Activated naive CD4-positive, alpha-beta T cell treated with Interleukin-2 at 50 U/mL for 16 hours (primary cell): ENCODE measurements at places on chromosomes 5 and 9.
A peak's percentile ranks its signal among the peaks of the same experiment; 100 is the strongest.

- DNase-seq: no peak
These were observed 205.0 kb upstream of the DMRTA1 start for GRCh38 chr9:22241611-22242010.

DNA sequence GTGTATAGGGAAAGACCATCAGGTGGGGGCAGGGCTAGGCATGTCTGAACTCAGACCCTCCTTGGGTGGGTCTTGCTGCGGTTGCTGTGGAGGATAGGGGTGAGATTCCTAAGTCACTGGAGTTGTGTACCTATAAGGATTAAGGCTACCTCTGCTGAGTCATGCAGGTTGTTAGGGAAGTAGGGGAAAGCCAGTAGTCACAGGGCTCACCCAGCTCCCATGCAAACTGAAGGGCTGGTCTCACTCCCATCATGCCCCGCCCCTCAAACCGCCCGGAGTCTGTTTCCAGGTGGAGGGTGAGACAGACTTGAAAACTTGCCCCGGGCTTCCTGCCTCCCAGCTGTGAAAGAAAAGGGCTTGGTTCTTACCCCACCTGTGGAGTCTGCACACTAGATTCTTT lies 161.8 kb downstream of the CAVIN4 start:
- no peak for DNase-seq

GRCh38 chr5:124841829-124842712 lies 95.6 kb upstream of the ZNF608 start:
- DNase-seq: no peak

GRCh38 chr9:129263836-129264235 lies 85.8 kb upstream of the IER5L start:
- DNase-seq: no peak

DNA sequence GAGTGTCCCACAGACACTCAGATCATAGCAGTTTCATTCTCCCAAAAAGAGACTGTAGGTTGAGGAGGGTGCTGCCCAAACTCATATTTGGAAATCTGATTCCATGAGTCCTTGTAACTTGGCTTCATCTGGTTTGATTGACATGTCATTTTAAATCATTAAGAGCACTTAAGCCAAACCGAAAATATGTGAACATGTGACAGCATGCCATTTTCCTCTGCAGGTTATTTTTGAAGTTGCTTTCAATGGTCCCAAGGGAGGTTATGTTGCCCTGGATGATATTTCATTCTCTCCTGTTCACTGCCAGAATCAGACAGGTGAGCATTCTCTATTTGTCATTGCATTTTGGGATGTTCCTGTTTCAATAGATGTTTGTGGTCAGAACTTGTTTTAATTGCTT lies 87.6 kb downstream of the MAMDC2 start:
- DNase-seq: no peak

- DNase-seq: no peak
These were observed 218.5 kb upstream of the DAPK1 start for GRCh38 chr9:87278971-87279733.

GRCh38 chr5:159906463-159906862 lies 9.8 kb upstream of the ADRA1B start:
- no peak for DNase-seq

- DNase-seq: no peak
These were observed 5.5 kb upstream of the SLC46A2 start for GRCh38 chr9:112896131-112896530.

GRCh38 chr9:34989946-34990635 lies 546 bp downstream of the DNAJB5 start:
- peak; percentile 49 for DNase-seq

GRCh38 chr5:90037646-90038045 lies 371.9 kb downstream of the CETN3 start:
- DNase-seq: no peak

- DNase-seq: no peak
These were observed 541.0 kb downstream of the RAB3C start for GRCh38 chr5:59123595-59124561.

DNA sequence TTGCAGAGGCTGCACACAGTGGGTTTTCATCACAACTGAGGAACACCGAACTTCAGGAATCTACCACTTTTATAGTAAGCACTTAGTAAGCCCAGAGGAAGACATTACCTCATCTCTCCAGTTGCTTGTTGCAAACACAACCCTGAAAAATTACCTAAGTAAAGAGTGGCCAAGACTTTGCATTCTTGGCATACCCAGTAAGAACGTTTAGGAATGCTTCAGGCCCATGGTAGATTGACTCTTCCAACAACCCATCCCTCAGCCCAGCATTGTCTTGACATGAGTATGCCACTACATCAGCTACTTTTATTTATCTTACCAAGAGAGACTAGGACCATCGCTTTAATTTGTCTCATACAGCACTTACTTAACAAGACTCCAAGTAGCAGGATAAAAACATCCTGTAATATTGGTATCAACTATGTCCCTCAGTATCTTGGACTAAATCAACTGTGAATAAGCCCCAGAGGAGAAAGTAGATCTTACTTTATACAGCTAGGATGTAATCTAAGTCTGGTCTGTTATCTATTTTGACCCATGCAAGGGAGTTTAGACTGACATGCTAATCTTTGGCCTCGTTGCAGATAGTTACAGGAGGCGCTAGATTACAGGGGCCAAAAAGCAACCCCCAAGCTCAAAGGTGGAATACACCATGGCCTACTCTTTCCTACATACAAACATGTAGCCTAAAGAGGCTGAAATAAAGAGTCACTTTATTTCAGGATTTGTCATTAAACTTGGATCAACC lies 114.9 kb downstream of the INVS start:
- DNase-seq: no peak

- DNase-seq: peak; percentile 34
These were observed 49.9 kb downstream of the COL15A1 start for GRCh38 chr9:98993570-98993945.

GRCh38 chr9:127065592-127065991 lies 56.8 kb downstream of the ANGPTL2 start:
- DNase-seq: no peak
